ENCODE measurements at places on chromosomes 7 and 10. TPM values are rescaled to one million over a fixed set of nuclear protein-coding genes. Genes with fewer than 3 reads are reported as not detected.

CAMK2B gene
- total RNA-seq, result 0.02 TPM

MKX gene
- total RNA-seq, result not detected

GRCh38 chr10:31087011-31087410 is 55.3 kb upstream of the ZNF438 start:
- no peak for DNase-seq

GRCh38 chr7:2934984-2935740 is 91.1 kb upstream of the GNA12 start:
- no peak for DNase-seq

DNA sequence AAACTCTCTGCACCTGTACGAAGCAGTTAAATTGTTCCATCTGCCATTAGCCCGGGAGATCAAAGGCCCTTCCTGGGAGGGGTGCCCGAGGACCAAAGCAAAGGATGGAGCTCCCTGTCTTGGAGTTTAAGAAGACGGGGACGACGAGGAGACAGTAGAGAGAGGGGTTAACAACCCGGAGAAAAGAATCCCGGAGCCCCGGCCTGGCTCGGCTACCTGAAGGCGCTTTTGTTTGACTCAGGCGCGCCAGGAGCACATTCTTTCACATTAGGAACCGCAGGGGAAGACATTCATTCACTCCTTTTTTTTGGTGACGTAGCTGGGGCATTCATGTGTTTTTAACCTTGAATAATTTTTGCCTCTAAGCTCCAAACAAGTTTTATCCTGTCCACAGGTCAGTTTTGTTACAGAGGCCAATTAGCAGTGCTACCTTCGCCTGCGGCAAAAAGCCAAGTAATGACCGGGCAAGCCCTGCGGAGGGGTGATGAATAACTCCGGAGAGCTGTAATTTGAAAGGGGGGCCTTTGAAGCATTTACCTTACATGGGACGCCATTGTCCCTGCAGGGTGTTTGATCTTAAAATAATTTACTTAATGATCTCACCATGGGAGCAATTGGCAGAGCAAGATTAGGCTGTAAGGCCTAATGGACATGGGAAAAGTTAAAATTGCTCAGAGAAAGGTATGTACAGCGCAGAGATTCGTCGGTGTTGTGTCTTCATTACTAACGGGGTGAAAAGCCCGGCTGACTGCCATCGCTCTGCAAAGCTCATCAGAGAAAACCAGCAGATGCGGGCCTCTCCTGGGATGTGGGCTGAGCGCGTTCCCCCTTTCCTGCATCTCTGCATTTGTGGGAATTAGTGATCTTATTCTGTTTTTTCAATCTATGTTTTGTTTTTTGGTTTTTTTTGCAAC is 258.0 kb upstream of the SP4 start:
- DNase-seq, result no peak

DNA sequence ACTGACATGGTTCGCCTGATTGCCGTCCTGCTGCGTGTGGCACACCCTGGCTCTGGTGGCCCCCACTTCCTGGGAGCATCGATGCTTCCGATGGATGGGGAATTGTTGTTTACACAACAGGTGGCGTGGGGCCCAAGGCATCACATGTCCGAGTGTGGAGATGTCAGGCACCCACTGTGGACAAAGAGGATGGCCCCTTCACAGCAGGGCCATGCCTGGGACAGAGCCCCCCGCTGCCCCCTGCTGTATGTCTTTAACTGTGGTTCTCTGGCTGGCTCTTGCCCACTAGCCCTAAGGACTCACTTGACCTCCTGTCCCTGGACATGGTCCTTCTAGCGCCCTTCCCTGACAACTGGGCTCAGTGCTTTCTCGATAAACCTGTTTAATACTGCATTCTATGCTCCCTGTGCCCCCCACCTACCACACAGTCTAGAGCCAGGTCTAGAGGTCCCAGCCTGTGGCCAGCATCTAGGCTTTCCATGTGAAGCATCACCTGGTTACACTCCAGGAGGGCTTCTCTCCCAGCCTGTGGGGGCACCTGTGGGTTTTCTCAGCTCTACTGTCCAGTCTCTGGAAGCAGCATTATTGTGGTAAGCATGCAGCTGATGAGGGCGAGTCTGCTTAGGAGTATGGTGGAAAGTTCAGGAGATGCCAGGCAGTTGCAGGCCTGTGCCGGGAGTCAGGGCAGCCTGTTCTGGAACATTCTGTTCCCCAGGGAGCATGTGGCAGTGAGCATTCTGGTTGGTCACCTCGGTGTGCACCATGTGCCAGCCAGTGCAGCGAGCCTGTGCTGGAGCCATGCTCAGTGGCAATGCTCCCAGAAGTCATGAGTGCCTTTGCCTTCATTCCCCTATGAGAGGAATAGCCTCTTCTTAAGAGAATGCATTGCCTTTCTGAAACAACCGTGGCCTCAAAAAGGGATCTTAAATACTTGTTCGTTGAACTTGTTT is 10.4 kb downstream of the ADCY1 start:
- DNase-seq, result no peak

ZC3HAV1L gene
- 2.7 TPM for total RNA-seq

DDC gene
- total RNA-seq, result not detected

- no peak for DNase-seq
These were observed 72.5 kb upstream of the BTBD16 start for GRCh38 chr10:122198631-122199030.

GRCh38 chr10:77380191-77380590 is 257.4 kb downstream of the KCNMA1 start:
- DNase-seq, result peak; percentile 63

PRPS1L1 gene
- total RNA-seq, result not detected

UTF1 gene
- not detected for total RNA-seq

- DNase-seq, result no peak
These were observed 31.2 kb downstream of the MYL10 start for GRCh38 chr7:101597941-101598340.

ZP3 gene
- 2.5 TPM for total RNA-seq
